ENCODE measurements at places on chromosomes 13 and 19.
A peak's percentile ranks its signal among the peaks of the same experiment; 100 is the strongest.

DNA sequence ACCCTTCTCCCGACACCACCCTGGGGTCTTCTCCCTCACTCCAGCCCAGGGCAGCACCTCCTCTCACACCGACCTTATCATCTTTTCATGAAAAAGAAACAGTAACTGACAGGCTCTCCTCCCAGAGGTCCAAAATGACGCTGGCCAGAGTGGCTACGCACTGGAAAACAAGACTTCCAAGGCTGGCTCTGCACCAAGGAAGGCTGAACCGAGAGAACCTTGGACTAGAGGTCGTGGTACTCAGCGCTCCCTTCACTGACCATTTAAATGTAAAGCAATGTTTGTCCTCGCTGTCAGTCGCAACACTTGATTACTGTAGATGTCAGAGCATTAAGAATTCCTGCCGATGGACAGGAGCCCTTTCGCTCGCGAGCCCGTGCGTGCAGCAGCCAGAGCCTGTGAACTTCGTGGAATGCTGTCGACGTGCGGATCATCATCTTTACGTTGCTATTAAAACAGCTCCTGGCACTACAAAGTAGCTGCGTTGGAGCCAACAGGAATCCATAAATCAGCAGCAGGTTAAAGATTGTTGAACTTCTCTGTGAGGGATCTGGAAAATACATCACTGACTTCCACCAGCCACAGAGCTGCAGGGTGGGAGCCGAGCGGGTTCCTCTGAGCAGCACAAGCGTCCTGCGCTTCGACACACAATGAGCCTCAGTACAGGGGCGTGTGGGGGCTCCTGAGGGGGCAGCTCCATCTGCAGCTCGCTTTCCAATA, 125.5 kb upstream of the MCF2L start:
- no peak for DNase-seq

- no peak for DNase-seq
Measured at GRCh38 chr19:16272945-16273344, 51.7 kb upstream of the KLF2 start.

- DNase-seq: no peak
Measured at GRCh38 chr19:32458500-32459123, 53.0 kb downstream of the DPY19L3 start.

DNA sequence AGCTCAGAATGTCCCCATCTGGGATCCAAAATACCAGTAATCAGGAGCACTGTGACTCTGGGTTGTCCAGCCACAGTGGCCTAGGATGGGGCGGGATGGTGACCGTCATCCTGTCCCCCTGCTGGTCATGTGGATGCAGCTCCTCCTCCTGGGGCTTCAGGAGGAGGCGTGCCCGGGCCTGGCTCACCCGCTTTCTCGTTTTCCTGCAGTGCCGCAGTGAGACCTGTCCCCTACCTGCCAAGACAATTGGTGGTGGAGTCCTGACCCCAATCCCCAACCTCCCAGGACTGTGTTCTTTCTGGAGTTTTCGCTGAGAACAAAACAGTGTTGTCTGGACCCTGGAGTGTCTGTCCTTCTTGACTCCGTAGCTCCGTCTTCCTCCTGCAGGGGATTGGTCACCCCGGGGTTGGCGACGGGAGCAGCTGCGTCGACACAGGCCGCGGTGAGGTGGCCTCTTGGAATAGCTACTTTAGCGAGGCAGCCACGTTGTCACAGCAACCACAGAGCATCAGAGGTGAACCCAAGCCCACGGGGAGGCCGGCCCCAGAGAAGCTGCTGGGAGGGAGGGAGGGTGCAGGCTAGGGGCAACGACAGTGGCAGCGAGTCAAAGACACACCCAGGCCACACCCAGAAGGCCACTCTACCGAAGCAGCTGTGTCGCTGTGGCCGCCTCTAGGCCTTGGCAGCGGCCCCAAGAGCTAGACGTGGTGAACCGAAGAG, 10.2 kb upstream of the EMC10 start:
- no peak for DNase-seq

GRCh38 chr19:8638078-8638619, 7.7 kb downstream of the NFILZ start:
- DNase-seq: no peak

- DNase-seq: no peak
Measured at GRCh38 chr19:55099557-55100506, 17.6 kb downstream of the PPP1R12C start.

GRCh38 chr19:54302257-54302656, 10.7 kb downstream of the LILRA5 start:
- DNase-seq: no peak

DNA sequence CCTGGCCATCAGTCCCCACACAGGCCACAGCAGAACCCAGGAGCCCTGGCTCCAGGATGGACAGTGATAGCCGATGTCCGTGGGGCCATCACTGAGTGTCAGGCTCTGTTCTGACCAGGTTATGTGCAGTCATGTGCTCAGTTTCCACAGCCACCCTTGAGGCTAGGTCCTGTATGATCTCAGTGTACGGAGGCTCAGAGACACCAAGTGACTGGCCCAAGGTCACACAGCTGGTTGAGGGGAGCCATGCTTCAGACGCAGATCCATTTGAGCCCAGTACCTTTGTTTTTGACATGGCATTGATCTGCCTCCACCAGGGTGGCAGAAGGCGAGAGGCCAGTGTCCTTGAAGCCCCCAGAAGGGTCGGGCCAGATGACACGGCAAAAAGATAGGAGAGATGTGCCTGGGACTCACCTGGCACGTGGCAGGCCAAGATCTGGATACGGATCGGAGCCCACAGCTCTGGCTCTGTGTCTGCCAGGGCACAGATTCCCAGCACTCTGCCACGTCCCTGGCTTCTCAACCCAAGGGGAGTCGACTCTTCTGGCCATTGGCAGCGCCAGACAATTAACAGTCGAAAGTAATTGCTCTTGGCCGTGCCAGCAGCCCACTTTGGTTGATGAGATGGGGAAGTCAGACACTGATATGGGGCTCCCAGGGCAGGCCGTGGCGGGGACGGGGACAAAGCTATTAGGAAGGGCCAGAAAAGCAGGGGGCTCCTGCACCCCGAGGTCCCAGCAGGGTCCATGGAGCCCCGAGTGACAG, 15.6 kb downstream of the EVI5L start:
- no peak for DNase-seq

GRCh38 chr13:100491164-100491842, 97.3 kb downstream of the GGACT start:
- DNase-seq: no peak

DNA sequence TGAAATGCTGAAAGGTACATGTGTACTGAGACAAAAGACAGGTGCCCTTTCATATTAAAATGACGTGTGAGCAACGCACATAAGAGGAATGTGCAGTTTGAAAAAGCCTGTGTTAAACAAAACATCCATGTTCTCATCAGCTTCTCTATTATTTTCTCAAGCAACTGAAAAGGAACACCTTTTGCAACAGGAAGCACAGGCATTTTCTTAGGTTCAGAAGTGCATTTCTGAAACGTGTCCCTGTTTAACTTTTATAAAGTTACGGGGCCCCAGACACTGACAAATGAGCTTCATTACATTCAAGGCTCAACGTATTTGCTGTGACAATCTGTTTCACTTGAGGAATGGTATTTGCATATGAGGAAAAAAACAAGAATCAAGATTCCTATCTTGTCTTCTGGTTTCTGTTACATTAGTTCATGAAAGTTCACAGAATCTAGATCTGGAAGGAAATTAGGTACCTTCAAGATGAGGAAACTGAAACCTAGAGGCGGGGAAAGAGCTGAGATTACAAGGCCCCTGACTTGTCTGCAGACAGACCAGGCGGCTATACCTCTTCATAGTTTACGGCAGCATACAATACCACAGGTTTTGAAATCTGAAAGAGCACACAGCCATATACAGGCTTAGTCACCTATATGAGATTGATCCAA, 431.7 kb downstream of the KLF12 start:
- DNase-seq: no peak

DNA sequence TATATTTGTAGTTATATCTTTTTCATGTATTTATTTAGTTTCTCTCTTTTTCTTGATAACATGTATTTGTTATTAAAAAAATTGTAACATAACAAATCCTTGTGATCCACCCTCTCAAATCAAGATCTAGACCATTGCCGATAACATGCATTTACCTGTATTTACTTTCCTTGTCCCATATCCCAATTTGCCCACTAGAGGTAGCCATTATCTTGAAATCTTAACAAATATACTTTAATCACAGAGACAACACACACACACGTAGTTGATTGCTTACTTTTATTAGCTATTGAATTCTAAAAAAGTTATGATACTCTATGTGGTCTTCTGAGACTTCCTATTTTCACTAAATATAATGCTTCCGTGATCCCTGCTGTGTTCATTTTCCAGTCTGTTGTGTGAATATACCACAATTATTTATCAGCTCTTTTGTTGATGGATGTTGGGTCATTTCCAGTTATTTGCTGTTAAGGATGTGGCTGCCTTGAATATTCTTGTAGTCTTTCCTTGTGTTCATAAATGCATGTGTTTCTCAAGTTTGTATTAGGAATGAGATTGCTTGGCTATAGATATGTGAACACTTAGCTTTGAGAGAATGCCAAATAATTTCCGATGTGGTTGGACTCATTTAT, 31.3 kb upstream of the ZMYM2 start:
- DNase-seq: peak; percentile 13

DNA sequence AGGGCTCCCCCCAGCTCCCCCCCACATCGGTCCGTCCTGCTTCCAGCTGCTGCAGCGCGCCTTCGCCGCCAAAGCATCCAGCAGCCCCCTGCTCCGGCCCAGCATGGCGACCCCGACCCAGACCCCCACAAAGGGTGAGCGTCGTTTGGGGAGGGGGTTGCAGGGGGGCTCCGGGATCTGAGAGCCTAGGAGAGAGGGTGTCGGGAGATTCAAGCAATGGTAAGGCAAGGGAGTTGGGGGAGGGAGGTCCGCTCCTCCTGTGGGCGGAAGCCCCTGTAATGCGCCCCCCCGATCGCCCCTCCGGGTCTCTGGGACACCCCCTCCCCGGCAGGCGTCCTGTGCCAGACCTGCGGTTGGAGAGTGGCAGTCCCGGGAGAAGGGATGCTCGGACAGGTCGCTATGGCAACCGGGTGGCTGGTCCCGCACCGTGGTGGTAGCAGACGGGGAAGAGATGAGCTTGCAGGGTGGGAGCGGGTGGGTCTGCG, at the start of gene FXYD7:
TSS of gene FXYD7 (plus strand) at position 25 of the 485 bp plus-strand sequence. CDS start at position 104, 79 bp downstream.
- DNase-seq: no peak

DNA sequence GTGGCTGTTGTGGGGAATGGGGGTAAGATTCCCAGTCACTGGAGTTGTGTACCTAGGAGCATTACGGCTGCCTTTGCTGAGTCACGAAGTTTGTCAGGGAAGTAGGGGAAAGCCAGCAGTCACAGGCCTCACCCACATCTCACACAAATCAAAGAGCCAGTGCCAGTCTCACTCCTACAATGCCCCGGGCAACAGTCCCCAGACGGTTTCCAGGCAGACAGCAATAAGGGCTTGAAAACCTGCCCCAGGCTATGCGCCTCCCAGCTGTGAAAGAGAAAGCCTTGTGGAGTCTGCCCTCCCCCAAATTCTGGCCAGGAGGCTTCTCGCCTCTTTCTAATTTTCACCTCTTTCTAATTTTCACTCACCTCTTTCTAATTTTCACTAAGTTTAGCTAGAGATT, 142.3 kb upstream of the EDNRB start:
- no peak for DNase-seq

DNA sequence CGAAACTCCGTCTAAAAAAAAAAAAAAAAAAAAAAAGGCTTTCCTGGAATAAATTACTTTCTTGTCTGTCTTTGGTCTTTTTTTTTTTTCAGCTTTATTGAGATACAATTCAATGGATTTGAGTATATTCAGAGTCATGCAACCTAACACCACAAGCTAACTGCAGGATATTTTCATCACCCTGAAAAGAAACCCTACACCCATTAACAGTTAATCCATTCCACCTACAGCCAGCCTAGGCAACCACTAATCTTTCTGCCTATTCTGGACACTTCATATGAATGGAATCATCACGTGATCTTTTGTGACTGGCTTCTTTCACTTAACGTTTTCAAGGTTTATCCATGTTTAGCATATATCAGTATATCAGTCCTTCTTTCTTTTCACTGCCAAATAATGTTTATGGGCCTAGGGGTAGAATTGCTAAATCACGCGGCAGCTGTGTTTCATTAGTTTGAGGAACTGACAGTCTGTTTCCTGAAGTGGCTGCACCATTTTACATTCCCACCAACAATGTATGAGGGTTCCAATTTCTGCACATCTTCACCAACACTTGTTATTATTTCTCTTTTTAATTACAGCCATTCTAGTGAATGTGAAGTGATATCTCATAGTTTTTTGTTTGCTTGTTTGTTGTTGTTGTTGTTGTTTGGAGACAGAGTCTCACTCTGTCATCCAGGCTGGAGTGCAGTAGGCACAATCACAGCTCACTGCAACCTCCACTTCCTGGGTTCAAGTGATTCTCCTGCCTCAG, 19.9 kb downstream of the LRFN3 start:
- no peak for DNase-seq

- no peak for DNase-seq
Measured at GRCh38 chr13:57824121-57824520, 192.6 kb downstream of the PCDH17 start.

DNA sequence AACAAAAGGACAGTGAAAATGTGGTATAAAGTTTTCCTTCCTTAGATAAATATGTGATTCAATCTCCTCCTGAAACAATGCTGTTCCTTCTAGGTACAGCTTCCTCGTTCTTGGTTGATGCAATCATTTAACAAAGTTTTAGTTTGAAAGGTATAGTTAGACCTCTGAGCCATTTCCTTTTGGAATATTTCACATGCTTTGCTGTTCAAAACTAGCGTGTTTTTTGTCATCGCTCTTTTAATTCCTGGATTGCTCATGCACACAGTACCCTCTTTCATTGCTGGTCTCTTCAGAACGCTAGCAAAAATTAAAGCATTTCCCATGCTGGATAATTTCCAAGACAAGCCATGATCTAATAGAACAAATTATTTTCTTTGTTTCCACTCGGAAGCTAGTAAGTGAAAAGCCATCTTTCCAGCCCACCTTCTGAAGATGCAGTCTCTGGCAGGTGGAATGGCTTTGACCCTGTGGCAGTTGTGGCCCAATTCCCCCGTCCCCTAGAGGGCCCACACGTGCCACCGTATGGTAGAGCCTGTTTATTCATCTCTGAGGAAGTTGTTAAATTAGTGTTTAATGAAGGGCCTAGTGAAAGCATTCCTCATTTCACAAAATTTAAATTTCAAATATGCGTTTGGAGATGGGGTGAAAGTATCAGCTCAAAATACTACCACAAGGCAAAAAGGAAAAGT, 1040.6 kb upstream of the SLC10A2 start:
- no peak for DNase-seq

DNA sequence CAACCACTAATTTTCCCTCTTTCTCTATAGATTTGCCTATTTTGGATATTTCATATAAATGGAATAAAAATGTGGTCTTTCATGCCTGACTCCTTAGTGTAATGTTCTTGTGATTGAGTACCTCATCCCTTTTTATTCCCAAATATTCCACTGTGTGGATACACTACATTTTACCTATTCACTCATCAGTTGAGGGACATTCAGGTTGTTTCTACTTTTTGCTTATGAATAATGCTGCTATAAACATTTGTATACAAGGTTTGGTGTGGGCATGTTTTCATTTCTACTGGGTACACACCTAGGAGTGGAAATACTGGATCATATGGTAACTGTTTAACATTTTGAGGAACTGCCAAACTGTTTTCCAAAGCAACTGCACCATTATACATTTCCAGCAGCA, 5.1 kb upstream of the WBP4 start:
- DNase-seq: no peak
